Kasumi-1 (cell line): ENCODE measurements at places on chromosomes 6 and 20.
A peak's percentile ranks its signal among the peaks of the same experiment; 100 is the strongest.

GRCh38 chr20:62293111-62293784 lies 9.5 kb upstream of the ADRM1 start:
- DNase-seq: no peak

DNA sequence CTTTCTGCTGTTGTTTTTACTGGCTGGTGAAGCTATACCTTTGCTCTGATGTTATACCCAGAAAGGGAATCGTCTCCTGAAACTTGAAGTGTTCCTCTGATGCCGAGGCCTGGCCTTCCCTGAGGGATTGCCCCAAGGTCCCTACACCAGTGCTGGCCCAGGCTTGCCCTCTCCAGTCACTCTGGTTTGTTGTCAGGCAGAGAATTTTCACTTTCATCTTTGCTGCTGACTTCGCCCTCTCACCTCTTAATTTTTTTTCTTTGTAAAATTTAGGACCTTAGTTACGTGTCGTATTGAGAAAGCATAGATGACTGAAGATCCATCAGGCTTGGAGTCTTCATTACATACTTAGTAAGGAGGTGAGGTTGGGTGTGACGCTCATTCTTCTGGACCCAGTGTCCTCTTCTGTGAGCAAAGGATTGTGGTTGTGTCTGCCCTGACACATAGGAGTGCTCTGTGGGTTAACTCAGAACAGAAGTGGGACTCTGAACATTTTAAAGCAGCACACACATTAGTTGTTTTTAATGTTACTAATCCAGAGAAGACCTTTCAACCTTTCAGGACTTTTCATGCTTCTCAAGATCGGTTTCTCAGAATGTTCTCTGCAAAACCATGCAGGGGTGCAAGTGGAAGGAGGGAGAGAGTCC lies 45.4 kb downstream of the TULP4 start:
- no peak for DNase-seq

- DNase-seq: no peak
These were observed 190.0 kb upstream of the COL21A1 start for GRCh38 chr6:56437171-56437900.

- DNase-seq: no peak
These were observed 51.0 kb downstream of the KCNQ5 start for GRCh38 chr6:72672906-72673305.

- no peak for DNase-seq
These were observed 11.6 kb downstream of the CCN6 start for GRCh38 chr6:112065426-112065986.

DNA sequence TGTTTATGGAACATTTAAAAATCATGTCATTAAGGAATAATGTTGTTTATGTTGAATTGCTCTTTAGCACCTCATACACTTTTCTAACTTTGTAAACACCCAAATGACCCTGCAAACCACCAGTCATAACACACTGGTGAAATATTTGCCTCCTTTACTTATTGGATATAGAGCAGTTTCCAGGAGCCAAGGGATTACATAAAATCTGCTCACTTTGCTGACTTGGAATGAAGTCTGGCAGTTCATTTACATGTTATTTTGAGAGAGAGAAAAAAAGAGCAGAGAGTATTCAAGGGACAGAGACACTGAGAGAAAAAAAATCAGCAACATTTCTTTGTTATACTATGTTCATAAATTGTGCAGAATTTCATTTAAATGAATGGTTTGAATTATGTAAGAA lies 46.6 kb upstream of the DEFB112 start:
- no peak for DNase-seq

GRCh38 chr6:29748391-29749307 lies 25.4 kb downstream of the HLA-F start:
- DNase-seq: peak; percentile 36

- DNase-seq: peak; percentile 42
These were observed 712 bp downstream of the ABHD16A start for GRCh38 chr6:31702405-31702818.

- DNase-seq: peak; percentile 51
These were observed 24.2 kb downstream of the POFUT1 start for GRCh38 chr20:32231847-32232246.

GRCh38 chr6:26071135-26071534 lies 16.1 kb upstream of the HFE start:
- no peak for DNase-seq
